ENCODE measurements at places on chromosomes 2 and 18.

- DNase-seq: no peak
These were observed 193.2 kb downstream of the CCDC85A start for GRCh38 chr2:56376699-56377665.

GRCh38 chr2:226829721-226830631 lies 5.9 kb upstream of the RHBDD1 start:
- DNase-seq: no peak

DNA sequence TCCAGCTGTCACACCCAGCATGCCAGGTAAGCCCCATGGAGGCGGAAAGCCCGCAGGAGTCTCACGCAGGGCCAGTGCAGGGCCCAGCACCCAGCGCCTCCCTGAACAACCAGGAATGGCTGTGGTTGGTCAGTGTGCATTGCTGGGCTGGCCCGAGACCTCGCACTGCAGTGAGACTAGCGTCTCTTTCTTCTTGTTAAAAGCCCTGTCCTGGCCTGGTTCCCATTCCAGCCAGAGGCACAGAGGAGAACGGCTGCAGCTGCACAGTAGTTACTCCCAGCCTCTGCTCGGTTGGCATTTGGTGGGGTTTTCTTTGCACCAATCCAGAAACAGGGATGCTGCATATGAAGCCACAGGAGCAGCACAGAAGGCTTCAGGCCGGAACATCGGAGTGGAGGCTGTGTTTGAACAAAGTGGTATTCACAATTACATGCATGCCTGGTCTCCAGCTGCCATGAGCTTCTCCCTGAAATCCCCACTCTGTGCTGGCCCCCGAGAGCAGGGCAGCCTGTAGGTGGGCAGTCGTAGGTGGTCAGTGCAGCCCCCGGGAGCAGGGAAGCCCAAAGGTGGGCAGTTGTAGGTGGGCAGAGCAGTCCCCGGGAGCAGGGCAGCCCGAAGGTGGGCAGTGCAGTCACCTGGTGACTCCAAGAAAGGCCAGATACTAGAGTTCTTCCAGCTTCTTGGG lies 163.7 kb upstream of the PXDN start:
- no peak for DNase-seq

- no peak for DNase-seq
These were observed 91.9 kb downstream of the EPB41L3 start for GRCh38 chr18:5451871-5452270.

- peak; percentile 68 for DNase-seq
These were observed 44.1 kb downstream of the ANKMY1 start for GRCh38 chr2:240513549-240514287.

DNA sequence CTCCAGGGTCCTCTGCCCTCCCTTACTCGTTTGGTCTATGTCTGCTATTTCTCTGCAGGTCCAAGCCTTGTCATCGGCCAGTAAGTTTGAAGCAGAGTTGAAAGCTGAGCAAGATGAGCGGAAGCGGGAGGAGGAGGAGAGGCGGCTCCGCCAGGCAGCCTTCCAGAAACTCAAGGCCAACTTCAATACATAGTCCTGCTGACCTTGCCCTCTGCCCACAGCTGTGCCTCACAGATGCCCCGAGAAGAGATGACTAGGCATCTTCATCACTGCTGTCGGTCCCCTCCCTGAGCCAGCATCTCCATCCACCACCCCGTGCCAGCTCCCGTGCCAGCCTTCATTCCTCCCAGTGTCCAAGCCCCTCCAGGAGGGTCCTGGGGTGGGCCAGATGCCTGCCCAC lies 15.6 kb upstream of the GIGYF2 start:
- DNase-seq: no peak

- DNase-seq: peak; percentile 26
These were observed 245.6 kb downstream of the TPGS2 start for GRCh38 chr18:36582988-36583745.

DNA sequence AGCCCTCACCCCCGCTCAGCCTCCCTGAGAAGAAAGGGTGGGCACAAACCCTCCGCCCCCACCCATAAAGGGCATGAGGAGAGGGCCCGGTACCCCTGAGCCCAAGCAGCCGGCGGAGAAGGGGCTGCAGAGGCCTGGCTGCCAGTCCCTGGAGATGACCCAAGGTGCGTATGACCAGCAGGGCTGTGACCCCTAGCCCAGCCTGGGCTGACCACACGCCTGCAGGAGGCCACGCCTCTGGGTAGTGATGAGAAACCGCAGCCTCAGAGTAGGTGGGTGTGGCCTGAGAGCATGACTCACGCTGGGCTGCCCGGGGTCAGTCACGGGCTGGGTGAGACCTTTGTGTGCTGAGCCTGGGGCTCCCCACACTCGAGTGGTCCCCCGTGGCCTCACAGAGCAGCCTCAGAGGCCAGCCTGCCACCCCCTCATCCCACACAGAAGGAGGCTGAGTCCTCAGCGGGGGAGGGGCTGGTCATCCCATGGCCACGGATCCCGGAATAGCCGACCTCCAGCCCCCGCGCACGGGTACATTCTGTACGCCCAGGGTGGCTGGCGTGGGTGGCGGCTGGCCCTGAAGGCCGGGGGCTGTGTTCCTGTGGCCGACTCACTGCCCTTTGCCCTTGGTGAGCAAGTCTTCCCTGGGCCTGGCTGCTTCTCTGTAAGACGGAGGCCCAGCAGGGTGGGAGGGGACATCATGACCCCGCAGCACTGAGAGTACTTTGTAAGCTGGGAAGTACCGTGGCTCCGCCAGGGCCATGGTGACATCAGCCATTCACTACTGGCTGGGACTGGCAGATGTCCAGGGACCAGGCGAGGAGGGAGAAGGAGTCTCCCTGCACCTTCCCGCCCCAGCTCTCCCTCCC lies 110.8 kb upstream of the OTOS start:
- peak; percentile 90 for DNase-seq

DNA sequence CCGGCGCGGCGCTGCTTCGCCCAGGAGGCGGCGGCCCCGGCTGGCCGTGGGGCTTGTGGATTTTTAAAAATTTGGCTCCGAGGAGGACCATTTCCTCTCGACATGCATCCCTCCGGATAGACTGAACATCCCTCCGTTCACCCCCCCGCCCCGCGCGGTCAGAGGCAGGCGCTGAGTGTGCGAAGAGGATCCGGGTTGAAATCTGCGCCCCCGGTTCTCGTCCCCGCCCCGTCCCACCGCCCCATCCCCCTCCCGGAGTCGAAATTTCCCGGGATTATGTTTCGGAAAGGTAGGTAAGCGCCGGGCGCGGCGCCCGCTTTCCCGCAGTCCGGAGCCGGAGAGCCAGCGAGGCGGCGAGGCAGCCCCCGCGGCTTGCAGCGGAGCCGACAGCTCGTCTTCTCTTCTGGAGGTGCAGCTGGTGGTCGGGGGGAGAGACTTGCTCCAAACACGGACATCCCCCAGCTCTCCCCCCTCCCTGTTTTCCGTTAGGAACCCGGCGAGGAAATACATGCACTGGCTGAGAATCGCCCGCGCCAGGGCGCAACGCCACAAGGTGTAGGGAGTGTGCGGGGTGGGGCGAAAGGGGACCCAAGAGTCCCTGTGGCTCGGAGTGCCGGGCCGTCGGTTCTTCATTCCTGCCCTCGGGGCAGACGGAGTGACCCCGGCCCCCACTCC lies at the start of gene PRKCE:
Gene PRKCE (plus strand): TSS at position 261 of the 675 bp plus-strand sequence.
- DNase-seq: peak; percentile 13

GRCh38 chr2:241870081-241870541 lies 582 bp downstream of the RTP5 start:
- DNase-seq: no peak

DNA sequence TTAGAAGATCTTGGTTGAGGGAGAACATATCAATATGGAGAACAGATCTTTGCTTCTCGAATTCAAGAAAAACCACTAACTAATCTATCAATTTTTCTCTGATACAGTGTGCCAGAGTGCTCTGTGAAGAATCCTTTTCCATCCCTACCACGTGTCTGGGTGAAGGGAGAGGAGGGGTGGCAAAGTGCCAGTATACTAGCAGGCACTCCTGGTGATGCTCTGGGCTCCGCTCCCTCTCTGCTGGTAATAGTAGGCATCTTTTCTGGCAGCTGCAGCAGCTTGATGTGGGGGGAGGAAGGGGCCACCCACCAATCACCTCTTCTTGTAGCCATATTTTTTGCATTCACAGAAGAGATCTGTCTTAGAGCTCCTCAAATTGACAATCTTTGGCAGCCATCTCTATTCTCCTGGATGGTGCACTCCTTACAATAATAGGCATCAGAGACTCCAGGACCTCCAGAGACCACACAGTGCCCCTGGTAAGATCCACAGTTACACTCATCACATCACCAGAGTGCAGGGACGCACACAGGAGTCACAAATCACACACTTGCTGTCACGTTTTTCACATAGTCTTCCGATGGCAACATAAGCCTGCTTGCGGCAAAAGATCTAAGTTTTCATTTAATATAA lies 15.7 kb downstream of the STK39 start:
- no peak for DNase-seq

- DNase-seq: no peak
These were observed 8.4 kb downstream of the INPP4A start for GRCh38 chr2:98453083-98453482.

GRCh38 chr18:77020561-77020960 lies 112.0 kb downstream of the MBP start:
- DNase-seq: no peak

- DNase-seq: no peak
These were observed 41.4 kb downstream of the USP14 start for GRCh38 chr18:199768-200167.

- DNase-seq: no peak
These were observed 11.9 kb downstream of the MAL start for GRCh38 chr2:95037384-95037839.

GRCh38 chr2:220068846-220069245 lies 441.4 kb downstream of the SLC4A3 start:
- DNase-seq: no peak

Data from RPMI7951 (cell line).